ENCODE measurements at places on chromosomes 12 and 14.

- peak; percentile 45 for DNase-seq
Observed at GRCh38 chr12:49109641-49110463, 795 bp downstream of the LMBR1L start.

DNA sequence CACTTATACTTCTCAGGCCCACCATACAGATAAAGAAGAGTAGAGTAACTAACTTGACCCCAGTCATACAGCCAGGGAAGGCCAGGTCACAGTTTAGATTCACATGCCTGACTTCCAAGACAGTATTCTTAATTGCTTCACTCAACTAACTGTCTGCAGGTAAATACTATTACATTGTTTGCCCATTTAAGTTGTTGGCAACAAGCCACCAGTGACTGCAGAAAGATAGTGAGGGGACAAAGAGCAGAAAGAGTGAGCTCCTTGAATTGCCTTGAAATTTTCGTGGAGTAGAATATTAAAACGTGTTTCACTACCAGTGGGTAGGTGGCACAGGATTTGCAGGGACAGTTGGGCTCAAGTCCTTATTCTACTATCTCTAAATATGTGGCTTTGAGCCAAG is 146.3 kb upstream of the RMST start:
- DNase-seq, result no peak

GRCh38 chr12:51636581-51636980 is 45.5 kb downstream of the SCN8A start:
- DNase-seq, result no peak

DNA sequence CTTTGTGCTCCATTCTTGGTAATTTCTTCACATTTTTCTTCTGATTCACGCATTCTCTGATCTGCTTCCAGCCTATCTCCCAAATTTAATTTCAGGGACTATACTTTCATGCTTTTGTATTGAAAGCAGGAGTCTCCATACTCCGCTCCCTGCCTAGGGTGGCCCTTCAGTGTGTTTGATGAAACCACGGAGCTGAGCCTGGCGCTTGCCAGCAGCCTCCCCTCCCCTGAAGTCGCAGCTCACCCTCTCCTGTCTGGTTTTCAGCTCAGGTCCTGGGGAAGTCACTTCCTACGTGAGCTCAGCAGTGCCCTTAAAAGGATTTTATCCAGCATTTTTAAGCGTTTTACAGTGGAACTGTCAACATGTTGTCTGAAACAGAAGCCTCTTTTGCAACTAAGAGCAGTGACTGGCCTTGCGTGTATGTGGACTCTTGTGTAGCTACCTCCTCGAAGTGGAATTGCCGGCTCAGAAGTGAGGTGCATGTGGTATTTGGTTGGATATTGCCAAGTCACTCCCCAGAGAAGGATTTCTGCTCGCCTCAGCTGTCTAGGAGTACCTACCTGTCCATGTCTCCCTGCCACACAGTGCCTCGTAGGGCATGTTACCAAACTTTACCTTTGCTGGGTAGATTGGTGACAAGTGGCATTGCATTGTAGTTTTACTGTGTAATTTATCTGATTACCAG is 78.5 kb downstream of the TESC start:
- no peak for DNase-seq

GRCh38 chr12:124399622-124400021 is 104.7 kb downstream of the RFLNA start:
- peak; percentile 63 for DNase-seq

DNA sequence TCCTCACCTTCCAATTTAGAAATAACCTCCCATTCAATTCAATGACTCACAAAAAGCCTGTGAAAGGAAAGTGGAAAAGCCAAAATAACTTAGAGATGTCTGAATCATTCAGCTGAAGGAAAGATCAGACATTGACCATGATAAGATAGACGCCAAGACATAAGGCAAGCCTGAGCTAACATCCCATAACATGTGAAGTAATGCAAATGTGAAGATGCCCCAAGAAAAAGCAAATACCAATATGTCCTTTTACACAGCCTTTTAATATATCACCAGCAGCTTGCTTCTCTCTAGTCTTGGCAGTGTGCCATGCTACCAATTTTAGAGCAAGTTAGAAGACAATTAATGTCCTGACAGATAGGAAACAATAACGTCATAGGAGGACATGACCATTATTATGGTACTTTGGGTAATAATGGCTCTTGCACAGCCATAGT is 2.4 kb upstream of the NUMB start:
- no peak for DNase-seq

DNA sequence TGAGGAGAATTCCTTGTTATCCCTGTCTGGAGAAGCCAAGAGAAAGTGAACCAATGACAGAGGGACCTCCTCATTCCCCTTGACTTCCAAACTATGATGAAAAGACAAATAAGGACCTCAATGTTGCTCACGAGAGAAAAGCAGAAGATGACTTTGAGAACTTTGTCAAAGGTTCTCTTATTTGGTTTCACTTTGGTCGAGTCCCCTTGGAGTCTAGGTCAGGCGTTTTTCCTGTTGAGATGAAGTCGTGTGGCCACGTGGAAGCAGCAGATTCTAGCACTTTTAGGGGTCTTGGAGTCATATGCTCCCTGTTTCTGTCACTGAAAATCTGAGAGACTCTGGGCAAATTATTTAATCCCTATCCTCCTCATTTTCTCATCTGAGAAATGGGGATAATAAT is 33.8 kb upstream of the COL2A1 start:
- no peak for DNase-seq

- DNase-seq, result no peak
Observed at GRCh38 chr12:70645494-70646317, 8.5 kb upstream of the PTPRB start.

DNA sequence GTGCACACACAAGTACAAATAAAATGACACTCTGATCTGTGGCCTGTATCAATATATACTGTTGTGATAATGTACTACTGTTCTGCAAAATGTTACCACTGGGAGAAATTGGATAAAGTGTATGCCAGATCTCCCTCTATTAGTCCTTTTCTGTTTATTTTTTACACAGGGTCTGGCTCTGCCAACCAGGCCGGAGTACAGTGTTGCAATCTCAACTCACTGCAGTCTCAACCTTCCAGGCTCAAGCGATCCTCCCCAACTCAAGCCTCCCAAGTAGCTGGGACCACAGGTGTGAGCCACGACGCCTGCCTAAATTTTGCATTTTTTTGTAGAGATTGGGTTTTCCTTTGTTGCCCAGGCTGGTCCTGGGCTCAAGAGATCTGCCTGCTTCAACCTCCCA is 1.9 kb downstream of the NT5DC3 start:
- DNase-seq, result no peak

- DNase-seq, result no peak
Observed at GRCh38 chr14:73625706-73626105, 13.4 kb downstream of the ACOT6 start.

DNA sequence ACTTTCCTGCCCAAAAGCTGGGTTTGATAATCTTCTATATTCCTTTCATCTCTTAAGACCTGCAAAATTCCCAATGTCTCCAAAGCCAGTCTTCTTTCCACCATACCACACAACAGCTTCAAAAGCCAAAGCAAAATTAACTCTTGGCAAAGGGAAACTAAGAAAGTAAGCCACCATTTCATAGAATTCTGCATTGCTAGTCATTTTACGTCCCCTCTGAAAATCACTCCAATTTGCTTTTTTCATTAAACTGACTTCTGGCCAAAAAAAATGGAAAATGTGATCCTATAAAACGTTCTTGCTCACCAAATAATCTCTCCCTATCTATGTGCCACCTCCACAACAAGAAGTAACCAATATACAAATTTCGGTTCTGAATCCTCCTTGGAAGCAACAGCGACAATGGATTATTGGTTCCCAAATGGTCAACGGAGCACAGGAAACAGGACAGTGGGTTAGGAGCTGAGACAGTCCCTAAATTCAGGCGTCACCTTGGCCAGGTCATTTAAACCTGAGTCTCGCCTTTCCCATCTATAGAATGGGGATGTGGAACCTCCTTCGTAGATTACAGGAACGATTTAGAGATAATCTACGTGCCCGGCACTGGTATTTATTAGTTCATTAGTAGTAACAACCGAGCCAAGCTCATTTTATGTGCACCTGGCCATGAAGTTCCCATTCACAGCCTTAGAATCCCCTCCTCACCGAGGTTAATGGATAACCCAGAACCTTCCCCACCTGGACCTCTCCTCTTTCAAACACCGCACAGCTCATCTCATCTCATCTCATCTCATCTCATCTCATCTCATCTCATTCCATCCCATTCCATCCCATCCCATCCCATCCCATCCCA is 1.2 kb downstream of the NT5DC3 start:
- DNase-seq, result no peak

- DNase-seq, result no peak
Observed at GRCh38 chr14:94062344-94062940, 18.6 kb downstream of the DDX24 start.

- no peak for DNase-seq
Observed at GRCh38 chr14:73721101-73721821, 7.1 kb upstream of the PNMA1 start.

DNA sequence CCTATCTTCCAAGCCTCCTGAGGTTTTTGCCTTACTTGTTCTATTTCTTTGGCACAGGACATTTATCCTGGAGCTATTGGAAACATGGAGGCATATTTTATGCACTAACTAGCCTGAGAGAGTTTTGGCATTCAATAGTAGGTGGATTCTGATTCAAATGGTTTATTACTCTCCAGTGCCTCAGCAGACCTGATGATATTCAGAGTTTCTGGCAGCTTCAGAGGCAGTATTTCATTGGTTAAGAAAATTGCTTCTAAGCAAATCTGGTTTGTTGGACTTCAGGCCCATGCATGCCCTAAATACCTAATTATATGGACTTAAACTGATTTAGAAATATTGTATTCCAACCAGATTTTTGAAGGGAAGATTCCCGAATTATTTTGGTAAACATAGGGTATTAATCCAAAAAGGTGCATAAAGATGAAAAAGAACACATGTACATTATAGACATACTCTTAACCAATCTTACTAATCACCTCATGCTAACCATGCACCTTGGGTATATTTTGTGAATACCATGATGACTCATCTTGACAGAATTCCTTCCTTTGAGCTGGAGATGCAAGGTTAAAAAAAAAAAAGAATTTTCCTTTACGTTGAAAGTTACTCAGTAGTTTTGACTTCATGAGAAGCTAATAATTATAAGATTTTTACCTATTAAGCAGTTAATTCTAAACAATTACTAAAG is 44.3 kb upstream of the KTN1 start:
- DNase-seq, result no peak

DNA sequence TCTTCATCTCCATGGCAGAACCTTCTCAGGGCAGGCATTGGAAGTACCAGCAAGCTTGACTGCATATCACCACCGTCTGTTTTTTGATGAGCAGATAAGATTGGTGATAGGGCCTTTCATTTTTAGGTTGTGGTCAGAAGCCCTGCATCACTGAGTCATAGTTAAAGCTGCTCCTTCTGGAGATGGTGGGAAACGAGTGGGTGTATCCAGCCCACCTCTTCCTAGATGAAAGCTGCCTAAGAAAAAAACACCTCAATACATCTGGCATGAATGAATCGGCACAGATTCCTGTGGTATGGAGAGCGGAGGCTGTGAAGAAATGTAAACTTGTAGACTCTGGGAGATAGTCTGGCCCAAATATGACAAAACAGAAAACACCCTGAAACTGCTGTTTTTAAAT is 248.7 kb upstream of the EGLN3 start:
- DNase-seq, result no peak

- no peak for DNase-seq
Observed at GRCh38 chr12:91572869-91573268, 390.3 kb upstream of the DCN start.

- DNase-seq, result no peak
Observed at GRCh38 chr12:85557850-85558249, 277.8 kb downstream of the ALX1 start.

DNA sequence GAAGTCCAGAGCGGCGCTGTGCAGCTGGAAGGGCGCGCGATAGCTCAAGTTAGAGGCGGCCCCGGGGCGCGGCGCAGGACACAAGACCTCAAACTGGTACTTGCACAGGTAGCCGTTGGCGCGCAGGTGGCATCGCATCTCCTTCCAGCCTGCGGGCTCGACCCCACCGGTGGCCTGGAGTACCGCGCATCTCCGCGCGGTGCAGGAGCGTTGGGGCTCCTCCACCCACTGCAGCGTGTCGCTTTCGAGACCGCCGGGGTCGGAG is 553 bp downstream of the CLEC14A start:
- DNase-seq, result peak; percentile 51

DNA sequence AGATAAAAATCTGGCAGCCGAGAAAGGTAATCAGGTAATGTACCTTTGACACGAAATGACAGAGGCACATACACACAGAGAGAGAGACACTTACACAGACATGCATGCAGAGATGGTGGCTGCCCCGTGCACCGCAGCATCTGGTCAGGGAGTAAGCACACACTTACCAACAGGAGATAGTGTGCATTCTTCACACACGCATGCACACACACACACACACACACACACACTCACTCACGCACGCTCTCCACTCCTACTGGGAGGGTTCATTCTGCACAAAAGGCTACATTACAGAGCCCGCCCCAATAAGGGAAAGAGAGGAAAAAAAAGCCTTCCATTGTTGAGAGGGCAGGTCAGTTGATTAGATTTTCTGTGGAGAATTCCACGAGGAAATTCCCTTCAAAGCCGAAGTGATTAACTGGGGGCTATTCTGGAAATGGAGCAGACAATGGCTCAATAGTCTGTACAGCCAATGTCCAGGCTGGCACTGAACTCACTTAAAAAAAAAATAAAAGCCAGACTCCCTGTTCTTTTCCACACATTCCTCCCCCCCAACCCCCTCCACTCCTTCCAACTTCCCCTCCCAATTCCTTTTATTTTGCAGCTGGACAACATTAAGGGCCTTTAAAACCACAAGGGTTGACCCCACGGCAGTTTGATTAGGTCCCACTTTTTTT is 1.4 kb upstream of the SOX5 start:
- DNase-seq, result peak; percentile 47

- peak; percentile 19 for DNase-seq
Observed at GRCh38 chr12:115013236-115013981, 329.4 kb upstream of the TBX3 start.

DNA sequence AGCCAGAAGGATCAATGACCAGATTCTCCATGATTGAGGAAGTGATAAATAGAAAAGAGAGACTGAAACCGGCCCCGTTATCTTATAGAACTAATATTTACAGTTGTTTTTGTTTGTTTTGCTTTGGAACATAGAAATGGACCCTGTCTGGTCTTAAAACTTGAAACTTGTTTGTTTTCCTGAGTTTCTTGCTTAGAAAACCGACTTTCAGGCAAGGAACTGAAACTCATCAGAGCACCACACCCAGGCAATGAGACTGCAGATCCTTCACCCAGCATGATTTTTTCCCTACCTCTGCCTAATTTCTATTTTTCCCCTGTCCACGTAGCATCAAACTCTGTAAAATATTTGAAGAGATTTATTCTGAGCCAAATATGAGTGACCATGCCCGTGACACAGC is 10.6 kb upstream of the CLEC12A start:
- DNase-seq, result no peak
